ENCODE measurements at places on chromosomes 11 and 22.

DNA sequence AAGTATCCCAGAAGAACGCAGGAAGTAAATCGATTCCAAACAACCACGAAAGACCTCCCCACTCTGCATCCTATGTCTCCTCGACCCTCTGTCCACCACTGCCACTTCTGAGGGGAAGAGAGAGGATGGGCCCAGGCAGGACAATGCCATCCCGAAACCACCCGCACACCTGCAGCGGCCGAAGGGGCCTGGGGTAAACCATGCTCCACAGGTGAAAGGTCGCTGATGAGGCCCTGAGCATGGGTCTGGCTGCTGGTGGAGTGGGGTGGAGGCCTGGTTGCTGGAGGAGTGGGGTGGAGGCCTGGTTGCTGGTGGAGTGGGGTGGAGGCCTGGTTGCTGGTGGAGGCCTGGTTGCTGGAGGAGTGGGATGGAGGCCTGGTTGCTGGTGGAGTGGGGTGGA lies 13.1 kb downstream of the TOLLIP start:
- DNase-seq = no peak

- no peak for DNase-seq
Observed at GRCh38 chr22:50061141-50061823, 3.2 kb upstream of the TTLL8 start.

- no peak for DNase-seq
Observed at GRCh38 chr11:502288-503178, 4.5 kb downstream of the RNH1 start.

GRCh38 chr11:9750551-9750950 lies 86.7 kb downstream of the SWAP70 start:
- DNase-seq = no peak

DNA sequence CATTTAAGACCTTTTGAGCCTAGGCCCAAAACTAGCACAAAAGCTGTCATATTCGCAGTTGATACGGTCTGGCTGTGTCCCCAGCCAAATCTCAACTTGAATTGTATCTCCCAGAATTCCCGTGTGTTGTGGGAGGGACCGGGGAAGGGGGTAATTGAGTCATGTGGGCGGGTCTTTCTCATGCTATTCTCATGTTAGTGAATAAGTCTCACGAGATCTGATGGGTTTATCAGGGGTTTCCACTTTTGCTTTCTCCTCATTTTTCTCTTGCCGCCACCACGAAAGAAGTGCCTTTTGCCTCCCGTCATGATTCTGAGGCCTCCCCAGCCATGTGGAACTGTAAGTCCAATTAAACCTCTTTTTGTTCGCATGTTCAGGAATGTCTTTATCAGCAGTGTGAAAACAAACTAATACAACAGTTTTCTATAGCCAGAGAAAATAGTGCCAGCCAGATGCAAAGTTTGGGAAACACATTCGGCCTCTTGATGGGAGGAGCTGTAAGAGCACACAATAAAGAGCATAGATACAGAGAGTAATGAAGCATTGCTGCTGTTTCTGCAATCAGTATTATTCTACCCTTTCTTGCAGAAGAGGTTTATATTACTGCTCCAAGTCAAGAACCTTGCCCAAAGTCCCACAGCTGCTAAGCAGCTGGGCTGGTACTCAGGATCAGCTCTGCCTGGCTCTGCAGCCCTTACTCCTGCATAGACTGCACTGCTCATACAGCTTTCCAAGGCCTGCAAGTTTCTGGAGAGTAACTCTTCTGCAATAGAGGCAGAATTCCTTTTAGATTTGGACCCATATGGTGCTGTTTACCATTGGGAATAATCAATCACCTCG lies 2.0 kb upstream of the ZNF195 start:
- DNase-seq = no peak

GRCh38 chr11:14499178-14499559 lies 442 bp downstream of the COPB1 start:
- DNase-seq = peak; percentile 19

DNA sequence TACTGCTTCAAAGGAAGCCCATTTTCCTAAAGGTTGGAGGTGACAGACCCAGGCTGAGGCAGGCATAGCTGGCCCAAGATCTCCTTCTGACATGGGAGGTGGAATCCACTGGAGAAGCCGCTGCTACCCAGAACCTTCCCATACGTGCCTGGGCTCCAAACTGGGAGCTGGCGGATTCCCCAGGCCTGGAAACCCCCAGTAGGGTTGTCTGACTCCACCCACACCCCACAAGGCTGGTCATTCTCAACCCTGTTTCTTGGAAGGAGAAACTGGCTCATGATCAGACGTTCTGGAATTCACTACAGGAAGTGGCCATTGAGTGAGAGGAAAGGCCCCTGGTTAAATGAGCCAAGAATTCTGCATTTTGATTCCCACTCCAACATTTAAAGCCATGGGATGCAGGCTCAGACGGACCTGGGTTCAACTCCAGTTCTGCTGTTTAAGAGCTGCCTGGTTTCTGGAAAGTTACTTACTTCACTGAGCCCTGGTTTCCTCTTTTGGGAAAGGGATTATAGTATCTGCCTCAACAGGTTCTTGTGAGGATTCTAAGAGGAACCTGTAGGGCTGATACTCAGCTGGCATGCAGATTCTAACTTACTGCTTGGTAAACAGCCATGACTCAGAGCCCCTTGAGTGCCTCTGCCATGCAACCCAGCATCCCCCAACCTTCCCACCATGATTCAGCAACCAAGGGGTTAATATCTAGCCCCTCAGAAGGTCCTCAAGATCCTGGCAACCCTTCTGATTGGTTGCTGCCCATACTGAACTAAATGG lies 19.4 kb upstream of the TSKU start:
- DNase-seq = no peak

- no peak for DNase-seq
Observed at GRCh38 chr22:19842393-19843106, 12.1 kb downstream of the GNB1L start.

GRCh38 chr11:12280838-12281565 lies 96.4 kb upstream of the PARVA start:
- DNase-seq = no peak

GRCh38 chr11:41878095-41878494 lies 418.6 kb upstream of the LRRC4C start:
- no peak for DNase-seq

GRCh38 chr22:38540701-38541100 lies 29.3 kb downstream of the DMC1 start:
- no peak for DNase-seq

GRCh38 chr11:77073328-77074001 lies 6.7 kb downstream of the CAPN5 start:
- peak; percentile 76 for DNase-seq

DNA sequence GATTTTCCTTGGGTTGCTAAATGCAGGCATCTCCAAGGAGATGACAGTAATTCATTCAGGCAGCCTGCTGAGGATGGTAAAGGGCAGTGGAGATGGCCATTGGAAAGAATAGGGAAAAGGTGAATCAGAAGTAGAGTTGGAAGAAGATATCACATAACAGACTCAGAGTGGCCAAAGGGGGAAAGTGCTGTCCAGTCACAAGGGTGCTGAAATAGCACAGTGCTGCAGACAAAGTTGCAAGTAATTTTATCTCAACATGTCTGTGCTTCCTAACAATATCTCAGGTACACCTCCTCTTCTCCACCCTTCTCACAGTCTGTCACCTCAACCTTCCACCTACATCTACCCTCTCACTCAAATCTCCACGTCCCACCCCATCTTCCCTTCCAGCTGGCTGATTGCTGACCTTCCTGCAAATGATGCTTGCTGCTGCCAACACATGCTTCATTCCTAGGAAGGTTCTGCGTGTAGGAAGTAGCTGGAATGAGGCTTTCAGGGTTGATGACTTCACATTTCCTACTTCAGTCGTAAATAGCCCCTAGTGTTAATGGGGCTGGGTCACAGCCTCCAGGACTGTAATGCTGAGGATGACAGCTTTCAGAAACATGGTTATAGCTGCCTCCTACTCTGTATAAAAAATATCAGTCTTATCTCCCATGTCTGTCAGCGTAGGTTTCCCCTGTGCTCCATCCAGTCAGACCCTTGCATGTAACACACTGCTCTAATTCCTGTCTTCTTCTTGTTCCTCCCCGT lies 123.9 kb downstream of the CTNND1 start:
- no peak for DNase-seq

GRCh38 chr11:127114035-127114434 lies 113.5 kb upstream of the KIRREL3 start:
- DNase-seq = no peak

DNA sequence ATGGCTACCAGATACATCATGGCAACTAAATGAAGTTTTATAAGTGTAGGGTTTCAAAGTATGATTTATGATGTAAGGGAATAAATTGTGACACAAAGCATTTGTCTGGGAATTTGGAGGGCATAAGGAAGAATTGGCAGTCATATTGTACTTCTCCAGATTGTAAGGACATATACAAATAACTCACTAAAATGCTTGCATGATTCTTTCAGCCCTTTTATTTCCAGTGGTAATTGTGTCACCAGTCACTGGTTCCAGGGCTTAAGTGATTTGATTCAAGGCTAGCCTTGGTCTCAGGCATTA lies 299.4 kb upstream of the ANO5 start:
- DNase-seq = no peak

Measured in WERI-Rb-1 (cell line).